Left cardiac atrium (tissue), 4 donors: ENCODE measurements at places on chromosomes 12 and 14.

- no peak for DNase-seq
Measured at GRCh38 chr14:103563844-103564505, 1.2 kb downstream of the COA8 start.

GRCh38 chr12:78871566-78871965 is 7.0 kb downstream of the SYT1 start:
- no peak for DNase-seq

DNA sequence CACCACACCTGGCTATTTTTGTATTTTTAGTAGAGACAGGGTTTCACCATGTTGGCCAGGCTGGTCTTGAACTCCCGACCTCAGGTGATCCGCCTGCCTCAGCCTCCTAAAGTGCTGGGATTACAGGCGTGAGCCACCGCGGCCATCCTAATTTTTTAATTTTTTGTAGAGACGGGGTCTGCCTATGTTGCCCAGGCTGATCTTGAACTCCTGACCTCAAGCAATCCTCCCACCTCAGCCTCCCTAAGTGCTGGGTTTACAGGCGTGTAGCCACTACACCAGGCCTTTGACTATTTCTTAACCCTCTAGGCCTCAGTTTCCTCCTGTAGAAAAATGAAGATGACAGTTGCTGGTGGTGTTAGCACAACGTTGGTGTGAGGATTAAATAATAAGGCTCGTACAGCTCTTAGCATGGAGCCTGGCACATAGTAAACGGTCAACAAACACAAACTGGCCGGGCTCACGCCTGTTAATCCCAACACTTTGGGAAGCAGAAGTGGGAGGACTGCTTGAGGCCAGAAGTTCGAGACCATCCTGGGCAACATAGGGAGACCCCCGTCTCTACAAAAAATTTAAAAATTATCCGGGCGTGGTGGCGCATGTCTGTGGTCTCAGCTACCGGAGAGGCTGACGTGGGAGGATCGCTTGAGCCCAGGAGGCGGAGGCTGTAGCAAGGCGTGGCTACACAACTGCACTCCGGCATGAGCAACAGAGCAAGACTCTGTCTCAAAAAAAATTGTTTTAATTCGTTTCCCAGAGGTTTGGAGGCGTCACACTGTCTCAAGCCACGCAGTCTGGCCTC is 979 bp downstream of the DDX54 start:
- DNase-seq, result peak; percentile 77

DNA sequence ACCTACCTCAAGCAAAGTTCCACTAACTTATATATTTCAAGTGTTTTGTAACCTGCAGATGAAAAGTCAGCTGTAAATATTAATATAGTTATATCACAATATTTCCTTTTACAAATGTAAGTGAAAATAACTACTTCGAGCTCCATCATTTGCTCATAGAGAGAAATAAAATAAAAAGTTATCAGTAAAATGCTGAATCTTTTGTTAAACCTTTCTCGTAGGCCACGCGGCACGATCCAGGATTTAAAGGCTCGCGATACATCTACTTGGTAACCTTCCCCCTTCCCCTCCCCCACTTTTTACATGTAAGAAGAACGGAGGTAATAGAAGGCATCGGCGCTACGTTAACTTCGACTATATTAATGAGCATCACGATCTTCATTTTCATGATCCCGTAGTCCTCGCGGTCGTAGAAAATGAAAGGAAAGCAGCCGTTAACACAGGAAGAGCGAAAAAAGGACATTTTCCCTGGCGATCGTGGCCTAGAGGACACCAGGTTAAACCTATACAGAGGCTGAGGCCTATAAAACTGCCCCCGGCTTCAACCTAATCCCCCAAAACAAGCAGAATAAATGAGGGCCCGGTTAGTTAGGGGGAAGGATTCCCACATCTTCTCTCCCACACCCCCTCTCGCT is 508 bp downstream of the HNRNPC start:
- no peak for DNase-seq

- DNase-seq, result no peak
Measured at GRCh38 chr12:125079084-125079483, 13.8 kb downstream of the AACS start.

DNA sequence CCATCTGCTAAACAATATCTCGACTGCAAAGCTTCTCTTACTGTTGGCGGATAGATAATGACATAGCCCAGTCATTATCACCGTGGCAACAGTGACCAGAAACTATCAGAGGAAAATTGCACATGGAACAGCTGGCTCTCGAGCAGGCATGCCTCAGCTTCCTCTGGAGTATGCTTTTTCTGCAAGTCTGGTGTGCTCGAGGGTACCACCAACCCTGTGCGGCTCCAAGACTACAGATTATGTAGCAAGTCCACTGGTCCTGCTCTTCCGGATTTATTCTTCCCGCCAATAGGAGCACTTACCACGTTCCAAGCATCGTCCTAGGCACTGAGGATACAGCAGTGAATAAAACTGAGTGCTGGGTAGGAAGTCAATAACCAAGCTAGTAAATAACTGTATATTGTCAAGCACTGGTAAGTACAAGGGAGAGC is 1.4 kb upstream of the GLRX5 start:
- no peak for DNase-seq

GRCh38 chr14:70881549-70882177 is 25.6 kb upstream of the PCNX1 start:
- no peak for DNase-seq

GRCh38 chr14:79412822-79413221 is 798.5 kb downstream of the DIO2 start:
- no peak for DNase-seq

- DNase-seq, result no peak
Measured at GRCh38 chr12:116604951-116605641, 45.9 kb downstream of the MAP1LC3B2 start.

DNA sequence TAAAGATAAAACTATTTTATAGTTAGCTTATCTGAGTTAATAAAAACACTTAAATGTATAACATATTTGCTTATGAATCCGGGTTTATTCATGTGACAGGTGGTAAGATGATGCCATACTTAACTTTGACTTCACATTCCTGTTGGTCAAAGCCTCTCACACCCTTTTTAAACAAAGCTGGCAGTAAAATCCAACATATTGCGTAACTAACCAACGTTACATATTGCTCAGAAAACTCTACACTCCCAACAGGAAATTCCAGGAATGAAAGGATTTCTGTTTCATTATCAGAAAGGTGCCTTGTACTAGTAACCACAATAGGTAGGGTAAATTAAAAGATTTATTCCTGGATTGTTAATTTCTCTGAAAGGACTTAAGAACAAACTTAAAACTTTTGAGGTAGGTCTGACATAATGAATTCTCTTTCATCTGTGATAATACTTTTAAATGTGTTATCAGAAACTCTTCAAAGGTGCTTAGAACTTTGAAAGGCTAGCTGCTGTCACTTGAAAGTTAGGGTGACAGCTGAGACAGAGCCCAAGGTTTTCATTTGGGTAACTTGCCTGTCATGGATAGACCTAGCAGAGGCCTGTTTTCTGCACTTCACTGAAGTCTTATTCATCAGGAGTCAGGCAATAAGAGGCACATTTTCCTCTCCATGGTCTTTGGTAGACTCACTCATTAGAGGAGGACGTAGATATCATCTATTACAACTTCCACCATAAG is 23.8 kb upstream of the CATSPERB start:
- DNase-seq, result no peak

GRCh38 chr14:40599725-40600124 is 1007.0 kb upstream of the LRFN5 start:
- DNase-seq, result no peak

GRCh38 chr12:45338272-45338671 is 122.4 kb downstream of the ANO6 start:
- DNase-seq, result no peak

- no peak for DNase-seq
Measured at GRCh38 chr12:63318933-63319332, 167.9 kb upstream of the AVPR1A start.

- DNase-seq, result no peak
Measured at GRCh38 chr12:127803545-127803944, 463.4 kb upstream of the TMEM132C start.

DNA sequence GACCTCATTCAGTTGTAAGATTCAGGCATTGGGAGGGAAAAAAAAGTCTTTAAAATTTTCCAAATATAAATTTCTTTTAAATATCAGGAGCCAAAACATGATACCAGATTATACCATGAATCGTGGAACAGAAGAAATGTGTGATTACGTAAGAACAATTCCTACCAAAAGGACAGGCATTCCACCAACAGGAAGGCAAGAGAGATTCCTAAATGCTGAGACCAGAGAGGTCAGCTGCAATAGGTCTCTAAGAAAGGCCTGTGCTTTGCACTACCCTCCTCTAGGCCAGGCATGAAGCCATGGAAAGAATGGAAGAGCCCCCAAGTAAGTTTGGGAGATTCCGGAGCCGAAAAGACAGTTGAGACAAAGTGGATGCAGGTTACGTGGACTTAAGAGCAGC is 83.7 kb downstream of the PTGER2 start:
- DNase-seq, result no peak

GRCh38 chr14:79248771-79249170 is 962.5 kb downstream of the DIO2 start:
- DNase-seq, result no peak

DNA sequence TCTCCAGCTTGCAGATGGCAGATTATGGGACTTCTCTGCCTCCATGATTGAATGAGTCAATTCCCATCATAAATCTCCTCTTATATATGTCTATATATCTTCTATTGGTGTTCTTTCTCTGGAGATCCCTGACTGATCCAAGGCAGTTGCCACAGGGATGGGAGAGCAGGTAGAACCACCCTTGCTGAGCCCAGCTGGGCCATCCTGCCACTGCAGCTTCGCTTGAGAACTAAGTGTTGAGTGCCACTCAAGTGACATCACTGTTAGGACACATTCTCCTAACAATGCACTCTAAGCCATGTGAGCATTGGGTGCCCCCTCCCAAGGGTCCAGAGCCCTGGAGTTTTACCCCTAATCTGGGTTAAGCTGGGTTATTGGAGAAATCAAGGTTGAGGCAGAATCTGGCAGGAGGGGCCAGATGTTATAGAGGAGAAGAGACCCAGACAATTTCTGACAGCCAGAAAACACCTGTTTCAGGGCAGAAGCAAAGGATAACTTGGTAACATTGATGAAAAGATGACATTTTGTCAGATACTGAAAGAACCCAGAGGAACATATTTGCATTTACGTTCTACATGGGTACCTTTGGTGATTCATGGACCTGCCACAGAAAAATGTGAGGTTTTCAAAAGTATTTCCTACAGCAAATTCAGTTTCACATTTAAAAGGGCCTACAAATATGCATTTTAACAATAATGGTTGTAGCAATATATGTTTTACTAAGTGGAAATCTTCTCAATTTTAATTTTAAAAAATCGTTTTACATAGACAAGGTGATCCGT is 57.2 kb upstream of the MAX start:
- no peak for DNase-seq

DNA sequence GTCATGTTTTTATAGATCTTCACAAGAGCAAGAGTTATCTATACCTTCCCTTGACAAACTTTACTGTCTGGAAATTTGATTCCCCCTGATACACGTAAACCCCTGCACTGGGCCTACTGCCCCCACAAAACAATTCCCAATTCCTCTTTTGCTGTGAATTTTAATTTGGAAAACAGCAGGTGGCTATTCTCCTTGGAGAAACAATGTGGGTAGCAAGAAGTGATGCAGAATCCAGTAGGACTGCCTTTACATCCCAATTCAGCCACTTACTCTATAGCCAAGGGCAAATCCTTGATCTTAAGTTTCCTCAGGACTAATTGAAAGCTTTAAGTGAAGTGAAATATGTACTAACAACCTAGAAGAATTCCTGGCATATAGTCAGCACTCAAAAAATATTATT is 129.3 kb downstream of the ACSS3 start:
- DNase-seq, result no peak

DNA sequence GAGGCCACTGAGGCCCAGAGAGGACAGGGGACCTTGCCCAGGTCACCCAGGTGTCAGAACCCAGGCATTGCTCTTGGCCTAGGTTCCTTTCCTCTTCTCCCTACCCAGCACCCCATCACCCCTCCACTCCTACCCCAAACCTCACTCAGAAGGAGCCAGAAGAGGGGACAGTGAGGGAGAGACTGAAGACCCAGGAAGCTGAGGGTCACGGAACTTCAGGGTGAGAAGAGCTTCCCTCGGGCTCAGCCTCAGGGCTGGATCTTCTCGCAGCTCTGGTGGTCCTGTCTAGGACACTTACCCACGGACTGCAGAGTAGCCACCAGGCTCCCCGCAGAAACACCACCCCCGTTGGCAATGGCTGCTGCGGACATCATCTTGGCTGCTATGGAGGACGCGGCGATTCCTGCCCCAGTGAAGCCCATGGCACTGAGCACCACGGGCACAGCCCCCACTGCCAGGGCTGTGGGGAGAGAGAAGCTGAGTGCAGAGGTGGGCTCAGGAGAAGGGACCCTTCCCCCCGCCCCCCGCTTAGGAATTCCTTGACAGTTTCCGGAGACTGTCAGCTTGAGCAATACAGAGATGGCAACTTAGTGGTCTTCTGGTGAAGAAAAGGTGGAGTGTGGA is 1.1 kb downstream of the IFI27L2 start:
- DNase-seq, result no peak

DNA sequence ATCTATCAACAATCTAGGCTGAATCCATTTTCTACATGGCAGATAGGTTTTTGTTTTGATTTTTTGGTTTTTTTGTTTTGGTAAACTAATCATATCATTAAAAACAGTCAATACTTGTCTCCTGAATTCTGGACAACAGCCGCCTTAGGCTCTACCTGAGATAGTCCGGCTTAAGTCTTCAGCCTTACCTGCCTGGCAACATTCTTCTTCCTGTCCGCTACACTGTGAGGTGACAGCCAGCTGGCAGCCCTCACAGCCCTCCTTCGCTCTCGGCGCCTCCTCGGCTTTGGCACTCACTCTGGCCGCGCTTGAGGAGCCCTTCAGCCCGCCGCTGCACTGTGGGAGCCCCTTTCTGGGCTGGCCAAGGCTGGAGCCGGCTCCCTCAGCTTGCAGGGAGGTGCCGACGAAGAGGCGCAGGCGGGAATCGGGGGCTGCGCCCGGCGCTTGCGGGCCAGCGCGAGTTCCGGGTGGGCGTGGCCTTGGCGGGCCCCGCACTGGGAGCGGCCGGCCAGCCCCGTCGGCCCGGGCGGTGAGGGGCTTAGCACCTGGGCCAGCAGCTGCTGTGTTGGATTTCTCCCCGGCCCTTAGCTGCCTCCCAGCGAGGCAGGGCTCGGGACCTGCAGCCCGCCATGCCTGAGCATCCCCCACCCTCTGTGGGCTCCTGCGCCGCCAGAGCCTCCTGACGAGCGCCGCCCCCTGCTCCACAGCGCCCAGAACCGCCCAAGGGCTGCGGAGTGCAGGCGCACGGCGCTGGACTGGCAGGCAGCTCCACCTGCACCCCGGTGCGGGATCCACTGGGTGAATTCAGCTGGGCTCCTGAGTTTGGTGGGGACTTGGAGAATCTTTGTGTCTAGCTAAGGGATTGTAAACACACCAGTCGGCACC is 49.0 kb downstream of the MDGA2 start:
- DNase-seq, result no peak
